Fibroblast of villous mesenchyme (primary cell): ENCODE measurements at places on chromosomes 11 and 22. TPM values are rescaled to one million over a fixed set of nuclear protein-coding genes. Genes with fewer than 3 reads are reported as not detected.

- DNase-seq: no peak
Measured at GRCh38 chr22:31361743-31362142, 15.6 kb upstream of the PATZ1 start.

DNA sequence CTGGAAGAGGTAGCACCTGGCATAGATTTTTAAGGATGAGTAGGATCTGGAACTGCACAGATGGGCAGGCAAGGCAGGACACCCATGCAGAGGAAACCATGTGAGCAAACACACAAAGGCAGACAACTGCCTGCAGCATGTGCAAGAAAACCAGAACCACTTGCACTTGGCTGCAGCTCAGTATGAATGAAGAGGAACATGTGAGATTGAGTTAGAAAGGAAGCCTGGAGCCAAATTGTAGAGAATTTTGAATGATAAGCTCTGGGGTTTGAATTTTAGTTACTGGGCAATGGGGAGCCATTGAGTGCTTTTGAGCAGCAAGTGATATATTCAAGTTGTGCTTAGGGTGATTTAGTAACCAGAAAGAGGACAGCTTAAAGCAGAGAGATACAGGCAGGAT is 583.4 kb downstream of the SOX6 start:
- no peak for DNase-seq

DNA sequence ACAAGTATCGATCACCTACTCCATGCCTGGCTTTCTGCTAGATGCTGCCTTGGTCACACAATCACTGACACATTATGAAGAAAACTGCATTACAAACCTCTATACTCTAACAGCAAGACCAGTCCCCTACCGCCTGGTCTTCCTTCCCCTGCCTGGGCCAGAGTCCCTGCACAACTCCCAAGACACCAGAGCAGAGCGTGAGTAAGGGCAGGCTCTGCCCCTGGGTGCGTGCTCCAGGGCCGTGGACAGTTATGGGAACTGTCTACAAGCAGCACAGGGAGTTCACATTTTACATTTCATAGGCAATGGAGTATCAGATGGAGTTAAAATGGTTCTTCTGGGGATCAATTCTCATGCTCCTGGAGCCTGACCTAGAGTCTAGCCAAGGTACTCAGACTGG is 6.5 kb downstream of the FZD4 start:
- no peak for DNase-seq

DNA sequence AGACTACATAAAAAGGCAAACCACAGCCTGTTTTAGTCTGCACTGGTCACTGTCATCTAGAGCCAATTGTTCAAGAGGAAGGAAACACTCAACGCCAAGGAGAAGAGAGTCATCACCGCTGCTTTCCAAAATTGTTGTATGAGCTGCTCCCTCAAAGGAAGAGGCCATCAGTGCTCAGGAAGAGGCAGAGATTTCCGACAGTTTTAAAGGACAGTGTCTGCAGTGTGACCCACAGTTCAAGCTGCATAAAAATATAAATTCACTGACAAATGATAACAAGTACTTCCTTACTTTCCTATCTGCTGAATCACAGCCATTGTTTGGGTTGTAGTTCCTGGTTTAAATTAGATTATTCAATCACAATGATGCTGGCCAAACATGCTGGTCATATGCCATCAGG is 16.4 kb downstream of the PRCP start:
- no peak for DNase-seq

DNA sequence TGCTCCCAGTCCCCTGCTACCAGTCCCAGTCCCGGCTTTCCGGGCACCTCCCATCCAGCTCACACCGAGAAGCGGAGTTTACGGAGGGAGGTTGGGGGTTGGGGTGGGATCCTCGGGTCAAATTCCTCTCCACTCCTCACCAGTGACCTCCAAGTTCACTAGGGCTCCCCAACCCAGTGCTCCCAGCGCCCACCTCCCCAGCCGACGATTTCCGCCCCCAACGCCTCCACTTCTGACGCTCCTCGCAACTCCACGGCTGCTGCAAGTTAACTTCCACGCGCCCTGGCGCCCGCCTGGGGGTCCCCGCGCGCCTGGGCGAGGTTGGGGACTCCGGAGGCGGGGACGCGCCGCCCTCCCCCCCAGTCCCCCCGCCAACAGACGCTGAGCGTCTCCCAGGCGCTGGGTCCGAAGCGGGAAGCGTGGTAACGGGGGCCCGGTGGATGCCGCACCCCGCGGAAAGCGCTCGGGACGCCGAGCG is 526 bp downstream of the TPST2 start:
- peak; percentile 18 for DNase-seq

GRCh38 chr22:31972180-31972579 is 27.8 kb downstream of the YWHAH start:
- no peak for DNase-seq

GRCh38 chr11:121466063-121466794 is 13.5 kb upstream of the SORL1-AS1 start:
- peak; percentile 92 for DNase-seq

- peak; percentile 52 for DNase-seq
Measured at GRCh38 chr11:130510407-130511006, 62.1 kb downstream of the ADAMTS15 start.

DNA sequence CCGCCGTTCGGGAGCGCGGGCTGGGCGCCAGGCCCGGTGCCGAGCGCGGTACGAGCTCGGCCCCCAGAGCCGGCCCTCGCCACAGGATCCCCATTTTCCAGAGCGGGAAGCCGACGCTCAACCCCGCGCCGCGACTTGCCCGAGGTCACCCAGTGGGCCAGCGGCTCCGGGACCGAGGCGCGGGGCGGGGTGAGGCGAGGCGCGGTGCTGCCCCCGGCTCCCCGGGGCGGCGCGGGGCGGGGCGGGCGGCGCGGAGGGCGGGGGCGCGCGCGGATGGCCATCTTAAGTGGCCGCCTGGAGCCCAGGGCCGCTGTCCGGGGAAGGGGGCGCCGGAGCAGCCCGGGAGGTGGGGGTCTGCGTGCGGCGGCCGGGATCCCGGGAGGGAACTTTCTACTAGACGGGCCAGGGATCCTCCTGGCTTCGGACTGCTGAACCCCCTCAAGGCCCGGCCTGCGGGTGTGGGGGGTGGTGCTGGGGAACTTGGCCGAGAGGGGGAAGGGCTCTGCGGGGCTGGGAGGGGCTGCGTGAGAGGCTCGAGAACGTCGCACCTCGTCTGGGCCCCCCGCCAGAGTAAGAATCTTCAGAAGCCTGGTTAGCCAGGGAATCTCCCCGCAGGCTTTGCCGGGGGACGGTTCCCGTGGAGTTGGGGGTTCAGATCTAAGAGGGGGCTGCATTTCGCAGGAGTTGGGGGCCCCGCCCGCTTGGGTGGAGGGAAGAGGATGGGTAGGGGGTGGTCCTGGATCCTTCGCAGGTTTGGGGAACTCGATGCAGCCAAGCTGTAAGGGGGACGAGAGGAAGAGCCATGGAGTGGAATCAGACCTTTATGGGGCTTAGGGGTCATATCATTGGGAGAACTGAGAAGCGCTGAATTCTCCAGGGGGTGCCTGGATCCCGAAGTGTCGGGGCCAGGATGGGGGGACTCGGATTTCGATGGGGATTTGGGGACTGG is 678 bp upstream of the INPPL1 start:
- DNase-seq: peak; percentile 79

GRCh38 chr11:95950905-95951304 is 27.0 kb upstream of the MTMR2 start:
- no peak for DNase-seq

Gene RGL4
- total RNA-seq: not detected in 2 replicates
